ENCODE measurements at places on chromosomes 11 and 22.

GRCh38 chr11:29260939-29261705 is 755.7 kb downstream of the KCNA4 start:
- no peak for DNase-seq

DNA sequence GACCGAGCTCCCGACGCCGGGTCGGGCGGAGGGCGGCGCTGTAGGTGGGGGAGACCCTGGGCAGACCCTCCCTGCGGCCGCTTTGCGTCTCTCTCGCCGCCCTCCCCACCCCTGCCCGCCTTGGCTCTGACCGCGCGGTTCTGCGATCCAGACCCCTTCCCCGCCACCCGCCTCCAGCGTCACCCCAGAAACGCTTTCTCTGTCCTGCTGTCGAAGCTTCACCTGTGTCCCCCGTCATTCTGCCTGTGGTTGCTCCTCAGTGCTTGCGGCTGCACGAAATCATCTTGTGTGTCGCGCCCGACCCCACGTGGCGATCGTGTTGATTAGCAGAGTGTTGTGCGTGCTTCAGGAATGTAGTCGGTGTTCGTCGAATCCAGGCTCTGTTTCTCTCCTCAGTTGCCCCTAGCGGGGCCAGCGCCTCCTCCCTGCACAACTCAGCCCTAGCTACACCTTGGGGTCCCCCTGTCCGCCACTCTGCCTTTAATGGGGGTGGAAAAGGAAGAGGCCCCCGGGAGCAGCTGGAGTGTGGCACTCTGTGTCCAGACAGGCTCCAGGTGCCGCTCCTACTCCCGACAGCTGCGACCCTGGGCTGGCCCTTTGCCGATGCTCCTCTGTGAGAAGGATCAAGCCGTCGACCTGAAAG is 851 bp downstream of the PTDSS2 start:
- DNase-seq: peak; percentile 83

DNA sequence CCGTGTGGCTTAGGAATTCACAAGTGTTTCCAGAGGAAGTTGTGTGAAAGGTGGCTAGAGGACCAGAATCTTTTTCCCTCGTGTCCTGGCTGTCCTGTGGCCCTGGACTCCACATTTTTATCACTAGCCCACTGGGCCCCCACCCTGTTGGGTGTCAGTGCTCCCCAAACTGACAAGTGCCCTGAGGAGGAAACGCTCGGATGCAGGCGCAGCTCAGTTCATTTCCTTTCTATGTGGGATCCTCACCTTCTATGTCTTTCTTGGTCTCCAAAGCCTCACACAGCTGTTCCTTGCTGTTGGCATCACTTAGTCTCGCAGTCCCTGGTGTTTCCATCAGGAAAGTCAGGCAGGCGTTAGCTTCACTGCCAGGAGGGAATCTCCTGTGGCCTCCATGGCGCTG is 68.0 kb upstream of the KCNQ1OT1 start:
- DNase-seq: no peak

DNA sequence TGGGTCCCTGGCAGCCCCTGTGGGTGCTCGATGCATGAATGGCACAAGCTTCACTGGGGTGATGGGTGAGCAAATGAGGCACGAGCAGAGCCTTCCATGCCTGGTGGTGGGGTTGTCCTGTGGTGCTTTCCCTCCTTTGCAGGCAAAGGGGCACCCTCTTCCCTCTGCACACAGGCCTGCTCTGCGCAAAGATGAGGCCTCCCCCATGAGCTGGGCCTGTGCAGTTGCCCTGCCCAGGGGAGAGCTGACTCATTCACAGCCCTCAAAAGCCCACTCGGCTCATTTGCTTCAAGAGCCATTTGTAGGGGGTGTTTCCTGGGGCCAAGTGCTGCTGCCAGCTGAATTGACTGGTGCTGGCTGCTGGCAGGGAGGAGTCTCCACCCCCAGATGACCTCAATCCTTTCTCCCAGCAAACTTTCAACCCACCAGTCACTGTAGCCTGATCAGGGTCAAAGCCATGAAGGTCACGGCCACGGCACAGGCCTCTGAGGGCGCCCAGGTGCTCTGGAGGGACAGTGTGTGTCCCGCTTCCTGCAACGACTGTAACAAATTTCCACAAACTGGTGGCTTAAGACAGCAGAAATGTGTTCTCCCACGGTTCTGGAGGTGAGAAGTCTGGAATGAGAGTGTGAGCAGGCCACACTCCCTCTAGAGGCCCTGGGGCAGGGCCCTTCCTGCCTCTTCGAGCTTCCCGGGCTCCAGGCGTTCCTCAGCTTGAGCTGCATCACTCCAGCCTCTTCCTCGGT is 48.8 kb upstream of the ANO1 start:
- no peak for DNase-seq

DNA sequence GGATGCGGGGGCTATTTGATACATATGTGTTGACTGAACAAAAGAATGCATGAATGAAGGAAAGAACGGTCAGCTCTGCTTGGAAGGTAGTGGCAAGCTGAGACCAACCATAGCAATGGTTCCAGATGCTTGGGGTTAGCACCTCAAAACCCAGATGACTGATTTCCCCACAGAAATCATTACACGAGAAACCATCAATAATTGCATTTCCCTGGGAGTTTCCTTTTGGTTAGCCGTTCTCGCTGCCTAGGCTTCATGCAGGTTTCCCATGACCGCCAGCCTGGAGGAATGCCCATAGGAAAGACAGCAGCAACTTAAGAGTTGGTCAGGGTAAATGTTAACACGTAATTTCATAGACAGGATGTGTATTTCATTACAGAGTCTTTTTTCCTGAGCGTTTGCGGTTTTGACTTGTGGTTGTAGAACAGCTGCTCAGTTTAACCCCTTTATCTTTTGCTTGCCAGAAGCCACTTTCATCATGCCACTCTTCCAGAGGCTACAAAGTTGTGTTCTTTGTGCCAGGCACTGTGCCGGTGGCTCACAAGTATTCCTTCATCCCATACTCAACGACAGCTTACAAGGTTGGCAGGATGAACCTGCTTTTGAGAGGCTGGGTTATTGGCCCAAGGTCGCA is 2.8 kb downstream of the IL17RA start:
- peak; percentile 85 for DNase-seq

GRCh38 chr11:12811861-12812260 is 137.6 kb downstream of the TEAD1 start:
- DNase-seq: no peak

DNA sequence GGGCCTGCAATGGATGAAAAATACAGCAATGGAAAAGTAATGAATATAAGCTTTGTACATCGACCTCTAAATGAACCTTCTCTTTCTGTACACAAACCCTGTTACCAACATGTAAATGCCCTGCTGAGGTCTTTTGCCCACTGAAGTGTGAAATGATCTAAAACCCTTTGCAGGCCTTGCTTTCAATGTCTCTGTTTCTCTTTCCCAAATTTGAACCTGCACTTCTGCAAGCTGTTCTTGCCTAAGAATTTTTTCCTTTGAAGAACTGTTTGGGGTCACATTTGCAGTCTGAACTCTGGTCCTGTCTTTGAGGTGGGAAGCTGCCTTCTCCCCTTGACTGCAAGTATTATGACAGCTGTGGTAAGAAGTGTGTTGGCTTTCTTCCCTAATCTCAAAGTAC is 1237.1 kb downstream of the FAM181B start:
- no peak for DNase-seq

DNA sequence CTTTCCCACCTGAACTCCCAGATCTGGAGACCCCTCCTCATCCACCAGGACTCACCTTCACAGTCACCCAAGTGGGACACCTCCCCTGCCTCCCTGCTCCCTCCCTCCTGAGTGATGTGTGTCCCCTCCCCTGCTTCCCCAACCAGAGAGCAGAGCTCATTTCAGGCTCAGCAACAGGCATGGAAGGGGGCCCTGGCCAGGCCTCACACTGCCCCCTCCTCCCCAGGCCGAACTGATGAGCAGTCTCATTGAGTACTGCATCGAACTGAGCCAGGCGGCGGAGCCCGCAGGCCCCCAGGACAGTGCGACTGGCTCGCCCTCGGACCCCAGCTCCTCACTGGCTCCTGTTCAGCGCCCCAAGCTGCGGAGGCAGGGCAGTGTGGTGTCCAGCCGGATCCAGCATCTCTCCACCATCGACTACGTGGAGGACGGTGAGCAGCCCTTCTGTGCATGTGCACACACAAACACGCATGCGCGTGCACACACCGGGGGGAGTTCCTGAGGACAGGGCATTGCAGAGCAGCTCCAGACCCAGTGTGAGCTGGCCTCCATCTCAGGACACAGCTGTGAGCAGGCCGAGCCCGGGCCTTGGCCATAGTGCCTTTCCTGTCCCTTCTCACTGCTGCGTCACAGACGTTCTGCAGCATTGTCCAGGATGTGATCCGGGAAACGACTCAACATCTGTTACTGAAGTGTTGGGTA is 17.8 kb upstream of the NEAT1 start:
- no peak for DNase-seq

- DNase-seq: no peak
These were observed 9.6 kb upstream of the CD81 start for GRCh38 chr11:2367266-2368160.

GRCh38 chr22:20272700-20273099 is 4.6 kb upstream of the RTN4R start:
- no peak for DNase-seq

DNA sequence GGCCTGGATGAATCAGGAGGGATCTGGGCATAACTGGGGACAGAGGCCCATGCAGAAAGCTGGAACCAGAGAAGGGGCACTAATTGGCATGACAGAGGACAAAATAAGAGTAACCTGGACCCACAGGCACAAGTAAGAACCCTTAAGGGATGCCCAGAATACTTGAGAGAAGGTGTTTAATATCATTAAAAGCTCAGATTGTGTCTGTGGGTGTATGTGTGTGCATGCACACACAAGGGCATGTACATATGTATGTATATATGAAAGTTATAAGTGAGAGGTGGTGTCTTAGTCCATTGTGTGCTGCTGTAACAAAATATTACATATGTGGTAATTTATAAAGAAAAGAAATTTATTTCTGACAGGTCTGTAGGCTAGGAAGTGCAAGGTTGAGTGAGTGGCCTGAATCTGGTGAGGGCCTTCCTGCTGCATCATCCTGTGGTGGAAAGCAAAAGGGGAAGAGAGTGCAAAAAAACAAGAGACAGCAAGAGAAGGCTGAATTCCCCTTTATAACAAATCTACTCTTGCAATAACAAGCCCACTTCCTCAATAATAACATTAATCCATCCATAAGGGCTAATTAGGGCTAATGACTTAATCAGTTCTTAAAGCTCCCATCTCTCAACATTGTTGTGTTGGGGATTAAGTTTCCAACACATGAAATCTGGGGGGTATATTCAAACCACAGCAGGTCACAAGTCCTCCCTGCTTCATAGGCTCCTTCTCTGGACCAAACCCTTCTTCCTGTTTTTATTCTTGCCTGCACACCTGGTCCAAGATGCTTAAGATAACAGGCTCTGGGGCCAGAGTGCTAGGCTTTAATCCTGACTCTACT is 68.3 kb upstream of the POU2AF2 start:
- no peak for DNase-seq

GRCh38 chr11:100068116-100068515 is 619.0 kb upstream of the ARHGAP42 start:
- no peak for DNase-seq

DNA sequence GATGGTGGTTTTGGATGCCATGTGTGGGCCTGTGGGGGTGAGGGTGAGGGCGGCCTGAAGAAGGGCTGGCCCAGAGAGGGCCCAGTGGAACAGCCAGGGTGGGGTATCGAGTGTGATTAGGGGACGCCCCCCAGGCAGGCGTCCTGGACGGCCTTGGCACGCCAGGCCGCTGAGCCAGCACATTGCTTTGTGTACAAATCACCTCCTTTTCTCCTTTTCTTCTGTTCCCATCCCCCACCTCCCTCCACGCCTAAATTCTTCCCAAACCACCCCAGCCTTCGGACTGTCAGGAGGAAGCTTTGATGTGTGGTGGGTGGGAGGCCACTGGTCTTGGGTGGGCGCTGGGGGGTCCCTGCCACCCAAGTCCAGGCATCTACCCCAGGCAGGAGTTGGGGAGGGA is 7.8 kb upstream of the CD248 start:
- DNase-seq: no peak

- DNase-seq: no peak
These were observed 451.2 kb downstream of the MIAT start for GRCh38 chr22:27108425-27109114.

- DNase-seq: peak; percentile 30
These were observed 871 bp upstream of the SEZ6L start for GRCh38 chr22:26168330-26168851.

DNA sequence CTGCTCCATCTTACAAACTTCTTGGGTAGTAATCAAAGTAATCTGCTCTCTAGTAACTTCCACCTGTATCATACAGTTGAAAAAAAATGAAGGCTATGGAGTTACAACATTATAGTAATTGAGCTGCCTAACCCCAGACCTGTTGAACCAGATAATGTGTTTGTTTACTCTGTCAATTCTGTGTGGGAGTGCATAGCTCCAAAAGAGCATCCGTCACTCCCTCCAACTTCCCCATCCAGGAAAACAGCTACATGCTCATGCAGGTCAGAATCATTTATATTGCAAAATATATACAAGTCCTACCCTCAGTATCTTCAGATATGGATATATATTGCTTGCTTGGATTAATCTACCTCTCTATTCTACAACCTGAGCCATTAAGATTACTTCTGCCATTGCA is 244.0 kb upstream of the ANO5 start:
- no peak for DNase-seq

- DNase-seq: no peak
These were observed 234 bp downstream of the SESN3 start for GRCh38 chr11:95230810-95231126.

DNA sequence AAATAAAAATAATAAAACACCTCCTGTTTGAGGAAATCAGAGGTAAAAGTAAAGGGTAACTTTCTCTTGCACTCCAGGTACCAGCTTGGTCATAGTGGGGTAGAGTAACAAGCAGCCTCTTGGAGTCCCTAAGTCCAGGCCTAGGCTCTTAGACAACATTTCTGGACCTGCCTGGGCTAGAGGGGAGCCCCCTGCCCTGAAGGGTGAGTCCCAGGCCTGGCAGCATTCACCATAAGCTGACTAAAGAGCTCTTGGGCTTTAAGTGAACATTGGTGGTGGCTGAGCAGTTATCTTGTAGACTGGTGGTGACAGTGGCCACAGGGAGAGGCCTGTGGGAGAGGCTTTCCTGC is 18.6 kb upstream of the OR56A3 start:
- no peak for DNase-seq

- peak; percentile 9 for DNase-seq
These were observed 3.8 kb upstream of the MMP7 start for GRCh38 chr11:102534261-102534872.

DNA sequence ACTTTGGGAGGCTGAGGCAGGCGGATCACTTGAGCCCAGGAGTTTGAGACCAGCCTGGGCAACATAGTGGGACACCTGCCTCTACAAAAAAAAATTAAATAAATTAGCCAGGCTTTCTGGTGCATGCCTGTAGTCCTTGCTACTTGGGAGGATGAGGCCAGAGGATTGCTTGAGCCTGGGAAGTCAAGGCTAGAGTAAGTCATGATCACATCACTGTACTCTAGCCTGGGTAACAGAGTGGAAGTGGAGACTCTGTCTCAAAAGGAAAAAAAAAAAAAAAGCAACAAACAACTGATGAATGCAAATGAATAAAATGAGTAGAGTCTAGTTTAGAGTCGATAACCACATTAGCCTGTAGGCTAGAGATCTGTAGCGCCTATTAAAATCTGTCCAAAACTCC is 3.9 kb upstream of the BCL2L13 start:
- DNase-seq: no peak
